ENCODE measurements at places on chromosomes 3 and 15.

DNA sequence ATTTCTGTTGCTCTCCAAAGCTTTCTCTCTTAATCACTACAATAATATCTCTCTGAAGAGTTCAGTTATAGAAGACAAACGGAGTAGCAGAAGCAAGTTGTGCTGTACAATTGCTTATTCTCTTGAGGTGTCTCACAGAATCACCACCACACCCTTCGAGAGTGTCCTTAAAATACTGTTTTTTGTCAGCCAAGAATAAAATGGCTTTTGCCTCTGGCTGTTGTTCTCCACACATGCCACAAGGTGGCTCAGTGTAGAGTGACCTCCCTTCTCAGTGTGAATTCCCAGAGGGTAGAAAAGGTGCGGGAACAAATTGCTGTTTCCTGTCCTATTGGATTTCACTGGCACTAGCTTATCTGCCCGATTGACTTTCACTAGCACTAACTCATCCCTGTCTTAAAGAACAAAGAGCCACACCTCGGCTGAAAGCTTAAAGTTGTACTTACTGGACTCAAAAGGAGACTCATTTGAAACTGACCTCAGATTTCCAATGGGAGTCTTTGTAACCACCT is 134.2 kb upstream of the SATB1 start:
- DNase-seq, result no peak

GRCh38 chr3:22263042-22263441 is 512.0 kb upstream of the ZNF385D start:
- DNase-seq, result no peak

- no peak for DNase-seq
These were observed 35.4 kb downstream of the ACAN start for GRCh38 chr15:88838667-88839066.

GRCh38 chr15:51801391-51801835 is 28.0 kb upstream of the TMOD3 start:
- peak; percentile 38 for DNase-seq

DNA sequence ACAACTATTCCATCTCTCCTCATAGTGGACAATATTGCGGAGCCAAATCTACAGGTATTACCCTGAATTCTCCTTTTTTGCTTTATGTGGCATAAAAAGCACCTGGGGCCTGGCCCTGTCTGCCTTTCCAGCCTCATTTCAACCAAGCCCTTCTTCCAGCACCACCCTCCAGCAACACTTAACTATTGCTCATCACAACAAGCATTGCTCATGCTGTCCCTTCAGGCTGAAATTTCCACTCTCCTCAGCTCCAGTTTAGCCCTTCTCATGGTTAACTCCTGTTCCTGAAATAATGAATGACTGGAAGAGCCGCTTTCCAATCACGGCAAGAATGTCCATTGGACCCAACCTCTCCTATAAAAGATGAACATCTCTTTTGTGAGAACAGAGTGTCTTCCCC is 107.4 kb downstream of the P2RY1 start:
- DNase-seq, result no peak

DNA sequence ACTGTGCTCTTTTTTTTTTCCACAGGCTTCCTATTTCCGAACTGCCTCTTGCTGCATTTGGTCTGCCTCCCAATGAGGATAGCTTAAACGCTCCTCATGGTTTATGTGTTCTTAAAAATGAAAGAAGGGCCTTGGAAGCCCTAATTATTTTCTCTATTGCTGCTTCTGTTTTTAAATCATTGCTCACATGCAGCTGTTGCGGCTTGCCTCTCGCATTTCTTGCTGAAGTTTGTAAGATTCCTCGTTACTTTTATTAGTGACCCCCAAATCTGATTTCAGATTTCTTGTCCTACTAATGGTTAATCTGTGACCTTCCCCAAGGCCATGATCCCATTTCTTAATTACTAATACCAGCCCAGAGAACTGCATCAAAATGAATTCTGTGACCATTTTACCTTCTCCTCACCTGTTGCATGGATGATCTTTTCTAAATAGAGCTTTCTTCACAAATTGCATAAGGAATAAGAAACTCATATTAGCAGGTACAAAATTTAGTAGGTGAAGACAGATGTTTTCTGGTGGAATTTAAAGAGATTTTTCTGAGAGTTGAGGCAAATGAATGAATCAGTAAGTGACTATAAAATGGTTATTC is 1.8 kb downstream of the UBE2E1 start:
- no peak for DNase-seq

GRCh38 chr3:190056742-190057141 is 64.0 kb downstream of the P3H2 start:
- DNase-seq, result no peak

DNA sequence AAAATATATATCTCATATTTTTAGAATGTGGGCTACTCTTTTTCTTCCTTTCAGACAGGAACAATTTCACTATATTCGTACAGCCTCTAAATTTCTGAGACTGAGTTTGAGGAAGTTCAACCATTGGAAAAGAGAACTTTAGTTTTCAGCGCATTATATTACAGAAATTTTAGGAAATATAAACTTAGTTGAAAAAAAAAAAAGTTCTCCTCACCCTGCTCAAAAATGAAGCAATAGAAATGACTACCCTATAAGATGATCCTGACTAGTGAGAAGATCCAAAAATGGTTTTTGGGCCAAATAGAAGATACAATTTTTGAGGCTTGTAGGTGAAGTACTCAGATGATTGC is 139.6 kb downstream of the MCTP2 start:
- DNase-seq, result no peak

GRCh38 chr3:57160076-57160764 is 4.9 kb downstream of the IL17RD start:
- peak; percentile 64 for DNase-seq

DNA sequence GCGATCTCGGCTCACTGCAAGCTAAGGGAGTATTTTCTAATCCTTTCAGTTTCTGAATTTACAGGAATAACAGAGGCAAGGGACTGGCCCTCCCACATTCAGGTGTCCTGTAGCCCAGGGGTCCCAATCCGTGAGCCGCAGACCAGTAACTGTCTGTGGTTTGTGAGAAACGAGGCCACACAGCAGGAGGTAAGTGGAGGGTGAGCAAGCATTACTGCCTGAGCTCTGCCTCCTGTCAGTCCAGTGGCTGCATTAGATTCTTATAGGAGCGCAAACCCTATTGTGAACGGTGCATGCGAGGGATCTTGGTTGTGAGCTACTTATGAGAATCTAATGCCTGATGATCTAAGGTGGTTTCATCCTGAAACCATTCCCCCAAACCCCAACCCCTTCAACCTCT is 5.0 kb upstream of the IL17RC start:
- no peak for DNase-seq

DNA sequence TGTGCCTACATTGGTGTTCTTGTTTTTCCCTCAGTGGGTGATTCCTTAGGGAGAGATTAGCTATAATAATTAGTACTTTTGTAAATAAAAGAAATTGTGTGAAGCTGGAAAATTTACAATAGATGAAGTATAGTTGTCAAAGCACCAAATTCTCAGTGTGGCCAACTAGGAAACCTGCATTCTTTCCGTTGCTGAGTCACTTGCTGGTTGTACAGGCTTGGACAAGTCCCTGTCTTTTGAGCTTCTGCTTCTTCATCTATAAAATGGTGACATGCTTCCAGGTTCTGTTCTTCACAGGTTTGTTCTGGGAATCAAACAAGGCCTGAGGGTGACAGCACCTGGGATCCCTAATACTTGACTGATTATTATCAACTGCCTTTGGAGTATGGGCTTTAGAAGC is 184.1 kb upstream of the HES1 start:
- no peak for DNase-seq

- no peak for DNase-seq
These were observed 124.5 kb downstream of the UNC13C start for GRCh38 chr15:54102704-54103103.

DNA sequence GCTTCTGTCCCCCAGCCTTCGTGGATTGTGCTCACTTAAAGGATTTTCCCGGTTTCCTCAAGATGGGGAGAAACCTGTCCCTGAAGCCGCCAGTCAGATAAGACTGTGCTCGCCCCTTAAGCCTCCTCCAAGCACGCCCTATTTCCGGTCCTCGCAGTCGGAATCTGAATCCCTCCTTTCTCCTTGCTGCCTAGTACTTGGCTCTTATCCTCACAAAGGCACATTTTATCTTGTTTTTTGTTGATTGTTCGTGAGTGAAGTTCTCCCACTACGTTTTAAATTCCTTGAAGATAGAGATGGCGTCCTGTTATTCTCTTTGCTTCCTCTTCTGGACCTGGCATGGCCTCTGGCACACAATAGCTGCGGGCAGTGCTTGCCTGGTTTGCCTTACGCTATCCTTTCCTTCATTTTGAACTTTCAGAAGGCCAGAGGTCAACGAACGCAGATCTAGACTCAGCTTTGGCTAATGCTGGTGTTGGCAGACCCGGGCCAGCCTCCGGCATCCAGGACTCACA is 1.7 kb downstream of the CLDN11 start:
- DNase-seq, result no peak

GRCh38 chr3:1506090-1506489 is 413.3 kb downstream of the CNTN6 start:
- no peak for DNase-seq

- no peak for DNase-seq
These were observed 105.7 kb downstream of the LRTM1 start for GRCh38 chr3:54822206-54822605.

DNA sequence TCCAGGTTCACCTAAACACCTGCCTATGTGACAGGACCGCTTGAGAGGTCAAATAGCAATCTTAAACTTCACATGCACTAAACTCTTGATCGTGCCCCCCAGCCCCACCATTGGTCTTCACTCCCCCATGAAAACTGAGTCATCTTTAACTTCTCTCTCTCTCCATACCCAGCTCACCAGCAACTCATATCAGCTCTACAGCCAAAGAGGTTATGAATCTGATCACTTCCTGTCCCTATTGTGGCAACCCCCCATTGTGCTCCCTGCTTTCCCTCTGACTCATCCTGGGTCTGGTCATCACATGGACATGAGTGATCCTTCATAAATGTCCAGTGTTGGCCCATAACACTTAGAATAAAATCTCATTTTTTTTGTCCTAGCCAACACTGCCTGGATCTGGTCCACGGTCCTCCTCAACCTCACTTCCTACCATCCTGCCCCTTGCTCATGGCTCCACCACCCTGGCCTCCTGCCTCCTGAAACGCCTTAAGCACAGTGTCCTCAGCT is 103.4 kb upstream of the HACD2 start:
- DNase-seq, result no peak

DNA sequence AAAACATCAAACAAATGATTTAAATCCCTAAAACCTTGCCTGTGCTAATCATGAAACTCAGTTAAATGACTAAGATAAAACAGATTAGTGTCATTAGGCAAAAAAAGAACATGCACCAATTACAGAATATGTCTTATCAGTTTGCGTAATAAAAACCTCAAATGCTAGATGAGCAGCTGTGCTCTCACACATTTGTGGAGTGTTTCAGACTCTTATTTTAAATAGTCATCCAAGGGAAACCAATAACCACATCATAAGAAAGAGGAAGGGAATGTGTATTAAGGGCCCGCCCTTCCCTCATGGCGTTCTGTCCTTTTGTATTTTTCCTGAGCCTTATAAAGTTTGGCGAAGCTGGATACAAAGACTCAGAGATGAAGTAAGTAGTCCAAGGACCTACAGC is 6.6 kb downstream of the SAMMSON start:
- no peak for DNase-seq

DNA sequence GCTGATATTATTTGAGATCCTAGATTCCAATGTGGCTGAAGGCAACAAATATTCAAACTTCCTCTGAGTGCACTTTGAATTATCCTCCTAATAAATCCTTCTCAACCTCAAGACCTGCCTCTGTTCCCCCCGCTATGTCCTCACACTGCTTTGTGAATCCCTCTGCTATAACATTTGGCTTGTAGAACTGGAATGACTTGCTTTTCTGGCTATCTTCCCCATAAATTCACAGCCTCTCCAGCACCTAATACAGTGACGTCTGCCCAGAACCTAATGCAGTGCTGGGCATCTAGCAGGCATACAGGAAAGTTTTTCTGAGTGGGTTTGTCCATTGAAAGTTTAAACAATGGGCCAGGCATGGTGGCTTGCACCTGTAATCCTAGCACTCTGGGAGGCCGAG is 643.9 kb upstream of the ADAMTS9 start:
- DNase-seq, result no peak

- peak; percentile 17 for DNase-seq
These were observed 126.2 kb upstream of the RASGRP1 start for GRCh38 chr15:38690719-38691332.

GRCh38 chr3:57199895-57200297 is at the start of gene HESX1:
Gene HESX1 (minus strand): TSS chr3:57199978. CDS start chr3:57199918, 60 bp downstream.
- DNase-seq, result no peak

DNA sequence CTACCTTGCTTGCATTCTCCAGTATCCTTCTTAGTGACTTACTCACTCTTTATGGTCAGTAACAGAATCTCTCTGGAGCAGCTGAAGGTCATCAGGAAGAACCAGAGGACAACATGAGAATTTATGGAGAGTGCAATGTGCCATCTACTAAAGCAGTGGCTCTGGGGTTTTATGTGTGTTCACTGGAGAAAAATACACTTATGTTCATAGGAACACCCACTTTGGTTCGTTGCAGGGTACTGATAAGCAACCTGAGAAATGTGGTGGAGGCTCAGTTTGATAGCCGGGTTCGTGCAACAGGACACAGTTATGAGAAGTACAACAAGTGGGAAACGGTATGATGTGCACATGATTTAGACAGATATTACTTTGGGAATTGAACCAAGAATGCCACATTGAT is 12.8 kb downstream of the CPB1 start:
- DNase-seq, result no peak

DNA sequence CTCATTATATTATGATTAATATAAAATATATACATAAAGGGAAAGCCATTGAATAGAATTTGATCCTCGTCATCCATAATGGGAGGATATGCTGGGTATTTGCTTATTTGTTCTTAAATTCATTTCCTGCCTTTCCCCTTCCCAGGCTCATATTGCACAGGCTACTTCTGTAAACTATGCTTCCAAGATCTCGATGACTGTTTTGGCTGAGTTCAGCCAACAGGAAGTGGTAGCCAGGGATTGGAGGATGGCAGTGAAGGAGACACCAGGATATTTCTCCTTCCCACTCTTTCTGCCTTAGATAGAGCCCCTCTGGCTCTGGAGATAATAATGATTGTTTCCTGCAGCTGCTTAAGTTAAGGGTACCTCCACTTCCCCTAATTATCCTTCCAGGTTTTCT is 44.3 kb upstream of the DYNC1LI1 start:
- no peak for DNase-seq

DNA sequence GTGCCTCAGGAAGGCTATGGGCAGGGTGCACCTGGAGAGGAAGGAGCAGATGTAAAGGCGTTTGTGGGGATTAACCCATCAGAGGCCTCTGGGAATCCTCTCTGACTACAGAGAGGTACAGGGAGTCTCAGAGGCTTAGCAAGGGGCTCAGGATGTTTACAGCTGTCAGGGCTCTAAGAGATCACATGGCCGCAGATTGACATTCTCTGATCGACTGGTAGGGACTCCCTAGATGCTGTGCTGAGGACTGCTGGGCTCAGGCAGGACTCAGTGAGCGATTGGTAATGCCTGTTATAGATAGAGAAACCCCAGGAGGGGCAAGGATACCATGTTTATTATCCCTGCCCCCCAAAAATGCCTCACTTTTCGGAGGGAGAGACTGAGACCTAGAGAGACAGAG is 103.5 kb downstream of the CORO2B start:
- DNase-seq, result no peak

- no peak for DNase-seq
These were observed 153.9 kb downstream of the BBX start for GRCh38 chr3:107676469-107677309.

GRCh38 chr15:46242935-46243334 is 608.1 kb downstream of the SQOR start:
- DNase-seq, result no peak

GRCh38 chr15:76309601-76310330 is 1.5 kb downstream of the ETFA start:
- no peak for DNase-seq

GRCh38 chr3:117665296-117665695 is 955.7 kb downstream of the TUSC7 start:
- no peak for DNase-seq
